ENCODE measurements at places on chromosomes 5 and 9. TPM values are rescaled to one million over a fixed set of nuclear protein-coding genes. Genes with fewer than 3 reads are reported as not detected.

DNA sequence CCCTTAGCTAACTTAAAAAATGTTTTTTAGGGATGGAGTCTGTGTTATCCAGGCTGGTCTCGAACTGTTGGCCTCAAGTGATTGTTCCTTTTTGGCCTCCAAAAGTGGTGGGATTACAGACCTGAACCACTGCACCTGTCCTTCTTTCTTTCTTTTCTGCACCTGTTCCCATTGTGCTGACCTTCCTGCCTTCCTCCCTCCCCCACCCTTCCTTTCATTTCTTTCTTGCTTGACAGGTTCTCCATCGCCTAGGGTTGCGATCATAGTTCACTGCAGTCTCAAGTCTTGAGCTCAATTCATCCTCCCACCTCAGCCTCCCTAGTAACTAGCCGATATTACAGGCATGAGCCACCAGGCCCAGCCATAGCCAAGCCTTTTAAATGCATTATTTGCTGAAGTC lies 20.6 kb downstream of the JMY start:
- H3K36me3 ChIP-seq, result no peaks in the 10 kb centered on the region
- H3K4me3 ChIP-seq, result no peak overlapping the region
- DNase-seq, result no peak
- no peaks in the 10 kb centered on the region for H3K27me3 ChIP-seq
- no peak overlapping the region for H3K27ac ChIP-seq

DNA sequence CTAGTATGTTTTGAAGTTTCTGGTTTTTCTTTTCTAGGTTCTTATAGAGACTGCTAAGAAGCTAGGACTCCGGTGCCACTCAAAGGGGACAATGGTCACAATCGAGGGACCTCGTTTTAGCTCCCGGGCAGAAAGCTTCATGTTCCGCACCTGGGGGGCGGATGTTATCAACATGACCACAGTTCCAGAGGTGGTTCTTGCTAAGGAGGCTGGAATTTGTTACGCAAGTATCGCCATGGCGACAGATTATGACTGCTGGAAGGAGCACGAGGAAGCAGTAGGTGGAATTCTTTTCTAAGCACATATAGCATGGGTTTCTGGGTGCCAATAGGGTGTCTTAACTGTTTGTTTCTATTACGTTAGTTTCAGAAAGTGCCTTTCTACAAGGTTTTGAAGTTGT lies 52.2 kb downstream of the MTAP start:
- no peak overlapping the region for H3K27ac ChIP-seq
- peaks cover 4% of the 10 kb centered on the region for H3K4me1 ChIP-seq
- DNase-seq, result no peak
- no peak overlapping the region for H3K4me3 ChIP-seq
- peaks cover 33% of the 10 kb centered on the region for H3K36me3 ChIP-seq
- no peaks in the 10 kb centered on the region for H3K27me3 ChIP-seq

DNA sequence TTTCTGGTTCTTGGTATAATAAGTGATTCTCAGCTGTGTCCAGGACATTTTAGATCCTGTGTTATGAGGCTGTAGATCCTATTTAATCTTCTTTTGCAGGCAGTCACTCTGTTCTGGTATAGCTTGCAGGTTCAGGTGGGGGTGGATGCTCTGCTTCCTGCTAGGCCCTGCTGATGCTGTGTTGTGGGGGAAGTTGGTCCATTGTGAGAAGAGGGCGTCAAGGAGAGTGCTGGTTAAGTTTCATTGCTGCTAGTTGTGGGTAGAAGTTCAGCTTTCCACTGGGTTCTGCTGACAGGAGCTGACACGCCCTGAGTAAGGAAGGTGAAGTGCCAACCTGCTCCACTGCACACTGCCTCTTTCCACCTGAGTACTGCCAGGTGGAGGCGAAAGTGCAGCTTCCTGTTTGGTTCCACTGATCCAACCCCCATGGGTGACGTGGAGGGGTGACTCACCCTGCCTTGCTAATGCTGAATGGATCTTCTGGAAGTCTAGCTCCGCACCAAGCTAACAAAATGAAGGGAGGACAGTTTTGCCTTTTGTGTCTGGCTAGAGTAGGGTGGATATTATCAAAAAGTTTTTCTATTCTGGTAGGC lies 16.3 kb downstream of the NMRK1 start:
- DNase-seq, result peak; percentile 29
- no peaks in the 10 kb centered on the region for H3K27me3 ChIP-seq
- H3K4me1 ChIP-seq, result peaks cover 6% of the 10 kb centered on the region
- H3K4me3 ChIP-seq, result no peak overlapping the region
- H3K27ac ChIP-seq, result no peak overlapping the region
- peaks cover 23% of the 10 kb centered on the region for H3K36me3 ChIP-seq

DNA sequence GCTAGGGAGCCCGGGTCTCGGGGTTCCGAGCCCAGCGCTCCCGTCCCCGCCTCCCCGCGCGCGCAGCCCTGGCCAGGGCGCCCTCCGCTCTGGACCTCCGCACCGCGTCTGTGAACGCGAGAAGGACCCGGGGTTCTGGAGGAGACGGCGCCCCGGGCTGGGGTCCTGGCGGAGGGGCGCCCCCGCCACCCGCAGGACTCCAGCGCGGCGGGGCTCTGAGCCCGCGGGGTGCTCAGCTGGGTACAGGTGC lies 431 bp downstream of the TMOD1 start:
- H3K4me1 ChIP-seq, result peaks cover 22% of the 10 kb centered on the region
- H3K27ac ChIP-seq, result no peak overlapping the region
- peaks cover 1% of the 10 kb centered on the region for H3K36me3 ChIP-seq
- H3K4me3 ChIP-seq, result no peak overlapping the region

- no peaks in the 10 kb centered on the region for H3K4me1 ChIP-seq
- H3K27ac ChIP-seq, result no peak overlapping the region
- H3K36me3 ChIP-seq, result no peaks in the 10 kb centered on the region
Observed at GRCh38 chr9:15724016-15724415, 171.2 kb downstream of the CCDC171 start.

- no peak overlapping the region for H3K27ac ChIP-seq
- no peak for DNase-seq
- no peak overlapping the region for H3K4me3 ChIP-seq
- no peaks in the 10 kb centered on the region for H3K36me3 ChIP-seq
Observed at GRCh38 chr9:107614765-107615164, 125.2 kb upstream of the KLF4 start.

DNA sequence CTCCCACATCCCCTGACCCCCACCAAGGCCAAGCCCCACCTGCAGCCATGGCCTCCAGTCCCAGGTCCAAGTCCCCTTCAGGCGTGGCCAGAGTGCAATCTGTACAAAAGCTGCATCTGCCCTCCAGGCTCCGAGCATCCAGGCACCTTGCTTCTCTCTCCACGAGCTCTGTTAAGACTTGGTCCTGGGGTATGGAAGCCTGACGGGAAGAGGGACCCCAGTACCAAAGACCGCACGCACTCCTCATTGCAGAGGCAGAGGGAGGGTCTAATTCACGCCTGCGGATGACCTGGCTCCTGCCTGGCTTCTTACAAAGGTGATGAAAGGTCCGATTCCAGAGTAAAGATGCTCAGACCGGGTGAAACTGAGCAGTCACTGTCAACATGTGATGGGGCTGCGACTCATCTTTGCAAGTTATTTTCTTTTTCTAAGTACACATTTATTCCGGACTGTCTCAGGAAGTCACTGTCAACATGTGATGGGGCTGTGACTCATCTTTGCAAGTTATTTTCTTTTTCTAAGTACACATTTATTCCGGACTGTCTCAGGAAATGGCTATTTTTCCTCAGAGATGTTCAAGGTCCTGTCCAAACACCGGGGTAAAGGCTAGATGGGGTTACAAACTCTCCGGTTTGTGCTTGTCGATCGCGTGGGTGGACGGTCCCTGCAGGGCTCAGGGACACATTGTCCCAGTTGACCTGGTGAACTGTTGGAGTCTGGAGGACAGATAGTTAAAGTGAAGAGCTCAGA lies 252.0 kb upstream of the IRX4 start:
- no peaks in the 10 kb centered on the region for H3K27me3 ChIP-seq
- no peaks in the 10 kb centered on the region for H3K4me1 ChIP-seq
- H3K27ac ChIP-seq, result no peak overlapping the region
- no peaks in the 10 kb centered on the region for H3K36me3 ChIP-seq

- H3K36me3 ChIP-seq, result peaks cover 2% of the 10 kb centered on the region
- no peak for DNase-seq
- no peak overlapping the region for H3K27ac ChIP-seq
- peaks cover 66% of the 10 kb centered on the region for H3K4me1 ChIP-seq
Observed at GRCh38 chr5:14588758-14589543, 7.4 kb downstream of the OTULINL start.

- no peaks in the 10 kb centered on the region for H3K4me1 ChIP-seq
- H3K36me3 ChIP-seq, result no peaks in the 10 kb centered on the region
- H3K27ac ChIP-seq, result no peak overlapping the region
- no peaks in the 10 kb centered on the region for H3K27me3 ChIP-seq
- DNase-seq, result no peak
Observed at GRCh38 chr5:1770443-1770802, 29.2 kb downstream of the MRPL36 start.

GRCh38 chr9:134040781-134041648 lies 15.7 kb downstream of the BRD3OS start:
- H3K4me1 ChIP-seq, result no peaks in the 10 kb centered on the region
- no peak overlapping the region for H3K4me3 ChIP-seq
- H3K36me3 ChIP-seq, result peaks cover 28% of the 10 kb centered on the region
- no peaks in the 10 kb centered on the region for H3K27me3 ChIP-seq
- DNase-seq, result no peak

- no peaks in the 10 kb centered on the region for H3K27me3 ChIP-seq
- H3K36me3 ChIP-seq, result no peaks in the 10 kb centered on the region
- peak within 1 kb of the TSS; percentile 72 for H3K4me3 ChIP-seq
- no peak for DNase-seq
Observed at GRCh38 chr5:139394654-139395566, at the start of gene PROB1. PROB1 (minus strand) TSS chr5:139395104; CDS start chr5:139395081, 23 bp downstream.

GRCh38 chr5:179870403-179870903 lies 11.8 kb upstream of the MRNIP start:
- DNase-seq, result peak; percentile 17
- H3K4me3 ChIP-seq, result no peak overlapping the region
- no peaks in the 10 kb centered on the region for H3K27me3 ChIP-seq

- H3K4me3 ChIP-seq, result no peak overlapping the region
- H3K4me1 ChIP-seq, result no peaks in the 10 kb centered on the region
- H3K36me3 ChIP-seq, result no peaks in the 10 kb centered on the region
Observed at GRCh38 chr5:106727071-106727470, 943.7 kb downstream of the EFNA5 start.

DNA sequence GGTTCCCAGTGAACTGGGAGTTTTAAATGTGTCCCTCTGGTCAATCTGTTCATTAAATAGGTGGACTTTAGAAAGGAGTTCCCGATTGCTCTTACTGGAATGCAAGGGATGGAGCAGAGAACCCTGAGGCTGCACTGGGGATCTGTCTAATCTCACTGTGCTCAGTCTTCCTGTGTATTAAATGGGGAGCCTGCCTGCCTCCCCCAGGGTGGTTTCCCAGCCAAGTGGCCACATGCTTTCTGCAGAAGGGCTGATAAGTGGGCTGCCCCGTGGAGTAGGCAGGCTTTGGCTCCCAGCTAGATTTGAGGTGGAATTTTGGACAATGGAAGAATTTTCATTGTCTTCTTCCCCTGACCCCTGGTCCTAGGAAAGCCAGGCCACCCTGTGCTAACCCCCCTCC lies 14.0 kb upstream of the PHYHD1 start:
- no peak for DNase-seq
- peaks cover 36% of the 10 kb centered on the region for H3K36me3 ChIP-seq
- no peaks in the 10 kb centered on the region for H3K27me3 ChIP-seq

DNA sequence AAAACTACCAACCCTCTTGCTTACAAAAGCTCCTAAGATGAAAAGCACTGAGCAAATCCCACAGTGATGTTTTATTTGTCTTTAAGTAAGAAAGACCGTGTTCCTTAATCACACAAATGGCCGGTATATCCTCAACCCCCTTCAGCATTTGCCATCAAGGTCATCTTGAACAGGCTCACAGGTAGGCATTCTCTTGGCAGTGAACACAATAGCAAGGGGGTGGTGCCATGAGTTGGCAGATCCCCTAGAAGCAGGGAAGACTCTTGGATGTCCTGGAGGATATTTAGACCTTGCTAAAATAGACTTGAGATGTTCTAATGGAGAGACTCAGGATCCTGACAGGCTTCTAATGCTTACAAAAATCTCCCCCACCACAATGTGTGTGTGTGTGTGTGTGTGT lies 323.0 kb downstream of the SPOCK1 start:
- no peaks in the 10 kb centered on the region for H3K27me3 ChIP-seq
- no peak for DNase-seq
- H3K36me3 ChIP-seq, result no peaks in the 10 kb centered on the region
- H3K27ac ChIP-seq, result no peak overlapping the region
- H3K4me1 ChIP-seq, result no peaks in the 10 kb centered on the region

DNA sequence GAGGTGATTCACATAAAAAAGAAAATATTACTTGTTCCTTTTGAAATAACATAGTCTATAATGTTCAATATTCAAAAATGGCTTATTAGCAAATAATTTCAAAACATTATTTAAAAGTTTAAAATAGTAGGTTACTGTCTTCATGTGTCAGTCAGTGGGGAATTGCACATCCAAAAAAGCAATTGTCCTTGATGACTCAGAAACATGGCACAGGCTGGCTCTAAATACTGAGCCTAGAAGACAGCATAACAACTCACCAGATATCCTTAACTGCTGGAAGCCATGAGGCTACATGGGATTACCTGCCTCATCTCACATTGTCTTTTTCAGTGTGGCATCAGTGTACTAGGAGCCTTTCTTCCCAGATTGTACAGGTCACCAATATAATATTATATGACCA lies 439.5 kb upstream of the RGMB start:
- DNase-seq, result no peak
- H3K4me1 ChIP-seq, result no peaks in the 10 kb centered on the region
- no peak overlapping the region for H3K27ac ChIP-seq
- H3K4me3 ChIP-seq, result no peak overlapping the region
- H3K27me3 ChIP-seq, result no peaks in the 10 kb centered on the region
- no peaks in the 10 kb centered on the region for H3K36me3 ChIP-seq

GRCh38 chr9:71479621-71480020 lies 288.7 kb downstream of the CEMIP2 start:
- no peak overlapping the region for H3K27ac ChIP-seq
- no peak overlapping the region for H3K4me3 ChIP-seq
- H3K27me3 ChIP-seq, result peaks cover 3% of the 10 kb centered on the region
- H3K4me1 ChIP-seq, result no peaks in the 10 kb centered on the region

- H3K36me3 ChIP-seq, result no peaks in the 10 kb centered on the region
- H3K4me1 ChIP-seq, result no peaks in the 10 kb centered on the region
- H3K27me3 ChIP-seq, result no peaks in the 10 kb centered on the region
- no peak for DNase-seq
- H3K27ac ChIP-seq, result no peak overlapping the region
Observed at GRCh38 chr9:119802621-119803020, 433.4 kb upstream of the BRINP1 start.

DNA sequence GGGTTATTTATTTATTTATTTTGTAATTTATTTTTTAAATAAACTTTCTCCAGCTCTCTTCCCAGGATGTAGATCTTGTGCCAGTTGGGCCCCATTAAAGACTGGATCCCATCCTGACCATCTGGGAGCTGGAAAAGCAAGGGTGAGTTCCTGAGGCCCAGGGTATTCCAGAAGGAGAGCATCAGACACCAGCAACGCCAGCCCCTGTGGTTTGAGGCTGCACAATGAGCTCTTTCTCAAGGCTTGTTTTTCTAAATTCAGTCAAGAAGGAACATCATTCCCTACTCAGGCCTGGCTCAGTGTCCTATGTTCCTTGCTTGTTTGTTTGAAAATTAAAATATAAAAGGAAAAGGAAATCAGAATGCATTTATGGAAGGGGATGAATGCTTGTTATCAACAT lies 313.3 kb downstream of the EBF1 start:
- no peak for DNase-seq
- H3K27ac ChIP-seq, result no peak overlapping the region
- H3K4me3 ChIP-seq, result no peak overlapping the region
- H3K27me3 ChIP-seq, result no peaks in the 10 kb centered on the region

The TXNDC8 gene
- not detected for total RNA-seq

The OSMR gene
- total RNA-seq, result not detected

The ANKRD55 gene
- total RNA-seq, result 7.0 TPM

The IFNE gene
- total RNA-seq, result not detected

The LCP2 gene
- 351 TPM for total RNA-seq

The CARD9 gene
- total RNA-seq, result 0.35 TPM

The ARHGEF37 gene
- total RNA-seq, result 1.8 TPM

The ARSI gene
- total RNA-seq, result not detected

The TMEFF1 gene
- 0.49 TPM for total RNA-seq
